ENCODE measurements at places on chromosomes 16 and 17.

GRCh38 chr17:60249290-60249826 lies 99.6 kb downstream of the CA4 start:
- DNase-seq, result no peak

DNA sequence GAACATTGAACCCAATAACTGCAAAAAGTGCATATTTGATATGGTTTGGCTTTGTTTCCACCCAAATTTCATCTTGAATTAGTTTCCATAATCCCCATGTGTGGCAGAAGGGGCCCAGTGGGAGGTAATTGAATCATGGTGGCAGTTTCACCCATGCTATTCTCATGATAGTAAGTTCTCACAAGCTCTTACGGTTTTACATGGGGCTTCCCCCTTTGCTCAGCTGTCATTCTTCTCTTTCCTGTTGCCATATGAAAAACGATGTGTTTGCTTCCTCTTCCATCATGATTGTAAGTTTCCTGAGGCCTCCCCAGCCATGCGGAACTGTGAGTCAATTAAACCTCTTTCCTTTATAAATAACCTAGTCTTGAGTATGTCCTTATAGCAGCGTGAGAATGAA lies 127.6 kb downstream of the CHD9NB start:
- DNase-seq, result no peak

- no peak for DNase-seq
These were observed 72.5 kb upstream of the IRX3 start for GRCh38 chr16:54359081-54359480.

- DNase-seq, result no peak
These were observed 79.1 kb upstream of the C16orf82 start for GRCh38 chr16:26987597-26988010.

GRCh38 chr17:16918443-16918842 lies 53.5 kb downstream of the TNFRSF13B start:
- DNase-seq, result no peak

GRCh38 chr16:27460213-27460612 lies 58.2 kb downstream of the IL21R start:
- no peak for DNase-seq

DNA sequence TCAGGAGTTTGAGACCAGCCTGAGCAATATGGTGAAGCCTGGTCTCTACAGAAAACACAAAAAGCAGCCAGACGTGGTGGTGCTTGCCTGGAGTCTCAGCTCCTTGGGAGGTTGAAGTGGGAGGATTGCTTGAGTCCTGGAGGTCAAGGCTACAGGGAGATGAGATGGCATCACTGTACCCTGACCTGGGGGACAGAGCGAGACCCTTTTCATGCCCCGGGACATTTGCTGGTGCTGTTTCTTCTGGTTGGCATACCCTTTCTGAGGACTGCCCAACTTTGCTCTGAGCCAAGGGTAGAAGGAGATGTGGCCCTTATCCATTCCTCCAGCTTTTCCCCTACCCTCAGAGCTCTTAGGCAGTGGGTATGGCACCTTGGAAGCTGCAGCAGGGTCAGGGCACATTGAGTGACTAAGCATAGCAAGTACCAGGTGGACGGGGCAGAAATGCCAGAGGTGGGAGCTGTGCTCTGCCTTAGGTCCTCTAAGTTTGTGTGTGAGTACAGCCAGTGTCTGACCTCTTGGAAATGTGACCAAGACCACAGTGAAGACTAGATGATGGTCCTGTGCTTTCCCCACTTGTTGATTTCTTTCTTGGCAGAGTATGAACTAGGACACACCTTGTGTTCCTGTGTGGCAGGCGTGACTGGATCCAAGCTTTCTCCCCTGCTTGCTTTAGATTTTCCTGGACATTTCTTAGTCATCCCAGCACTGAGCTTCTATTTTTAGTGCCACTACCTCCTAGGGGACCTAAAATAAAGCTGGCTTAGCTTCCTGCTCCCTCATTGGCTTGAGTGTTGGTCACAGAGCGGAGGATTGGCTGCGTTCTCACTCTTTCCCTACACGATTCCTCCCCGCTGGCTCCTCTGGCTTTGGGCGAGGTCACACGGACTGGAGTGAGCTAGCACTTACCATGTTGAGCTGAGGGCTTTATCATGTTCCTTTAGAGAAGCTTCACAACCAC lies 9.9 kb upstream of the EDC4 start:
- no peak for DNase-seq

- no peak for DNase-seq
These were observed 1.7 kb upstream of the MAZ start for GRCh38 chr16:29804455-29805231.

DNA sequence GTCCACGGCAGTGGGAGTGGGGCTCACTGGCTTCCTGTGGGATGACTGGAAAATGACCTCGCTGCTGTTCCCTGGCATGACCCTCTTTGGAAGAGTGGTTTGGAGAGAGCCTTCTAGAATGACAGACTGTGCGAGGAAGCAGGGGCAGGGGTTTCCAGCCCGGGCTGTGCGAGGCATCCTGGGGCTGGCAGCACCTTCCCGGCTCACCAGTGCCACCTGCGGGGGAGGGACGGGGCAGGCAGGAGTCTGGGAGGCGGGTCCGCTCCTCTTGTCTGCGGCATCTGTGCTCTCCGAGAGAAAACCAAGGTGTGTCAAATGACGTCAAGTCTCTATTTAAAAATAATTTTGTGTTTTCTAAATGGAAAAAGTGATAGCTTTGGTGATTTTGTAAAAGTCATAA lies 7.8 kb upstream of the RNF213 start:
- peak; percentile 63 for DNase-seq

- no peak for DNase-seq
These were observed 8.6 kb downstream of the CMIP start for GRCh38 chr16:81453091-81453728.

- DNase-seq, result no peak
These were observed 11.9 kb upstream of the COL1A1 start for GRCh38 chr17:50213026-50214022.

- DNase-seq, result no peak
These were observed 36.4 kb upstream of the TMEM97 start for GRCh38 chr17:28282596-28282995.

- no peak for DNase-seq
These were observed 6.4 kb upstream of the MTSS2 start for GRCh38 chr16:70692130-70692872.

DNA sequence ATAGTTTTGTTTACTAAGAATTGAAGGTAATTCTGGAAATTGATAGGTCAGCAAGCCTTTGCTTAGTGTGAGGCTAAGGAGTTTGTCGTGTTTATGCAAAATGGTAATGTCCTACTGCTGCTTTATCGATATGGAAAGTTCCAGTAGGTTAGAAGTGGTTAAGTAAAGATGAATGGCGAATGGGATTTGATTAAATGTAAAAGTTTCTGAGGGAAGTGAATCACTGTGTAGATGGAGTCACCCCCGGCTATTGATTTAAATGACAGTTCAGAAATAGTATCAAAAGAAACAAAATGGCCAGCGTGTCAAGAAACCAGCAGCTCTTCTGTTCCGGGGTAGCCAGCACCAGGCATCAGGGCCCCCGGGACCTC lies 131.4 kb downstream of the RPTOR start:
- DNase-seq, result no peak

- no peak for DNase-seq
These were observed 121.7 kb upstream of the NLRP1 start for GRCh38 chr17:5705876-5706576.

DNA sequence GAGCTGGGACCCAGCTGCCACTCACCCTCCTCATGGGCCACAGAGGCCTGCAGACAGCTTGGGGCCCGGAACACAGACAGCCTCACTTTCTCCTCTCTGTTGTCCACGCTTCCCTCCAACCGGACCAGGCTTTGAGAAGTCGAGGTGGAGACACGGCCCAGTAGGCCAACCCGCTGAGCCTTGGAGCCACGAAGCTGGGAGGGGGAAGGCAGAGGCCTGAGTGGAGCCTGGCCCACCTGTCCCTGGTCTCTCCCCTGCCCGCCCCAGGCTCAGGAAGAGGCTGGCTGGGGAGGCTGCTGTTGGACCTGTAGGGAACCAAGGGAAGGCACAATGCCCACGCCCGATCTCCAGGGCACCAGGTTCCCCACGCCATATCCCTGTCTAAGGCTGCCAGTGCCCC lies 48.1 kb downstream of the RMI2 start:
- no peak for DNase-seq

DNA sequence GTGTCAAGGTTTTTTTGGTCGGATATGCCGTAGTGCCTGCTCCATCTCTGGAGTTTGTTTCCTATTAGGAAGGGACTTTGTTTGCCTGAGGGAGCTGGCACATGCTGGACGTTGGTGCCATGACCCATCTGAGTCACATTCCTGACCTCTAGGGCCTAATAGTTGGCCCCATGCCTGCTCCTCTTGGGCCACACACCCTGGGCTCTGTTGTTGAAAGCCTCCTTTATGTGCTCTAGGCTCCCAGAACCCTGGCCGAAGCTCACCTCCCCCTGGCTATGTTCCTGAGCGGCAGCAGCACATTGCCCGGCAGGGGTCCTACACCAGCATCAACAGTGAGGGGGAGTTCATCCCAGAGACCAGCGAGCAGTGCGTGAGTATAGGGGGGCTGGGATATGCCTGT lies 18.4 kb downstream of the LIMD2 start:
- no peak for DNase-seq

GRCh38 chr17:50642722-50643656 lies 8.3 kb downstream of the ABCC3 start:
- no peak for DNase-seq

DNA sequence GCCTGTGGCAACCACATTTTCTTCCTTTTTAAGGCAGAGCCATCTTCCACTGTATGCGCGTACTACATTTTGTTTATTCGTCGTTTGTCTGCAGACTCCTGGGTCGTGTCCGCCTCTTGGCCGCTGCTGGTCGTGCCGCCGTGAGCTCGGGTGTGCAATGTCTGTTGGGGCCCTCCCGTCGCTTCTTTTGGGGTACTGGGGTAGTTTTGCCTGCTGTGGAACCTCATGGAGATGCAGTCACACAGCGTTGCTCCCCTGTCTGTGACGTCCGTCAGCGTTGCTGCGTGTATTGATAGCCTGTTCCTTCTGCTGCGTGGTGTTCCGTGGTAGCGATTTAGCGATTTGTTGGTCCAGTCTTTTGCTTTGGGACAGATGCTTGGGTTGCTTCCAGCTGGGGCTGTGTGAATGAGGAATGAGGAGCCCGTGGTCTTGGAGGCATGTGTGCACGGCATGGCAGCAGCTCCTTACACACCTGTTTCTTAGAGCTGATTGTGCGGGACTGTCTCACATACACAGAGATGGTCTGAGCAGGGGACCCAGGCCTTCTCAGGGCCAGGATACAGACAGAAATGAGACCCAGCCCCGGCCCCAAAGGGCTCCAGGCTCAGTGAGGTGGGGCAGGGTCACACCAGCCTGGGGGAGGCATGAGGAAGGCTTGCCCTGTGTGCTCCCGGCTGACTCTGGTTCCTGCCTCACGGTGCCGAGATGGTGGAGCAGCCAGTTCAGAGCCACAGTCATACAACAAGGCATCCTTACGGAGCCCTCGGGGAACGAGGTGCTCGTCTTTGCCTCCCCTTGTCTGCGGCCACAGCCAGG lies 78.4 kb upstream of the GSE1 start:
- DNase-seq, result no peak

DNA sequence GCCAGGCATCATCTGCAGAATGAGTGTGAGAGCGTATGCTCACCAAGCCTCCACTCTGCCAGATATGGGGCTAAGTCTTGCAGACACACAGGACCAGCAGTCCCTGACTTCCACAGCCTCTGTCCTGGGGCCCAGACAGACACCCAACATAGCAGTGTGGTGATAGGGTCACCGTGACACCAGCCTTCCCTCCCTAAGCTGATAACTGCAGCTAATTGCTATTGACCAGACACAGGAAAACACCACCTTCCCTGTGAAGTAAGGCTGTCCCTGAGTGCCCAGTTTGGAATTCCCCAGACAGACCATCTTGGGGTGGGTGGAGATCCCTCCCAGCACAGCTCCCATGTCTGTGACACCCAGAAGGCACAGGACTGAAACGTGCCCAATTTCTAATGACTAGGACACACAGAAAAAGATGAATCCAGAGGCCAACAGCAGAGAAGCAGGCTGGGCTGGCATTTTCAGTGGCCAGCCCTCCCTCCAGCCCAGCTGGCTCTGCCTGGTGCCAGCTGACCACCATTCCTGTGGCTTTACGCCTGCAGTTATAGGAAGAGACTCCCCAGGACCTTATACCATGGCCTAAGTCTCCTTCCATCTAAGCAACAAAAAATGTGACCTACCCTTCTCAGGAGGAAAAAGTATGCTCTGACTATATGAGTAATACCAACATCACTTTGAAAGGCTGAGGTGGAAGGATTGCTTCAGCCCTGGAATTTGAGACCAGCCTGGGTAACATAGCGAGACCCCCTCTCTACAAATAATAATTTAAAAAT lies 30.3 kb downstream of the ATPAF2 start:
- DNase-seq, result no peak

DNA sequence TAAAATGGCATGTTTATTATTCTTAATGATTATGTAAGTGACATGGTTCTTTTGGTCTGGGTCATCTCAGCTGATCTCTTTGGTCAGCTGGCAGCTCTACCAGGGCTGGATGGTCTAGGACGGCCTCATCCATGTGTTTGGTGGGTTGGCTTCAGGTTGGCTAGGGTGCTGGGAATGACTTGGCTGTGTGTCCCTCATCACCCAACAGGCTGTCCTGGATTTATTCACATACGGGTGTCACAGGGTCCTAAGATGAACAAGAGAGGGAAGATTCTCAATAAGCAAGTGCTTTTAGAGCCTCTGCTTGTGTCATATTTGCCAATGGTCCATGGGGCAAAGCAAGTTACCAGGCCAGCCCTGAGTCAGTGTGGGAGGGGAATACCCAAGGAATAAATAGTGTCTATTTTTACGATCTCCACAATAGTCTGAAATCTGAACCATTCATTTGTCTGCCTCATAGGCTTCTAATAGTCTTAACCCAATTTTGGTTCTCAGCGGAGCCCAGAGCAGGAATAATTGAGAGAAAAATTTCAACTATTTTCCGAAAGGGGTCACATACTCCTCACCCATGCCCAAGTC lies 157.5 kb downstream of the HS3ST2 start:
- DNase-seq, result no peak

DNA sequence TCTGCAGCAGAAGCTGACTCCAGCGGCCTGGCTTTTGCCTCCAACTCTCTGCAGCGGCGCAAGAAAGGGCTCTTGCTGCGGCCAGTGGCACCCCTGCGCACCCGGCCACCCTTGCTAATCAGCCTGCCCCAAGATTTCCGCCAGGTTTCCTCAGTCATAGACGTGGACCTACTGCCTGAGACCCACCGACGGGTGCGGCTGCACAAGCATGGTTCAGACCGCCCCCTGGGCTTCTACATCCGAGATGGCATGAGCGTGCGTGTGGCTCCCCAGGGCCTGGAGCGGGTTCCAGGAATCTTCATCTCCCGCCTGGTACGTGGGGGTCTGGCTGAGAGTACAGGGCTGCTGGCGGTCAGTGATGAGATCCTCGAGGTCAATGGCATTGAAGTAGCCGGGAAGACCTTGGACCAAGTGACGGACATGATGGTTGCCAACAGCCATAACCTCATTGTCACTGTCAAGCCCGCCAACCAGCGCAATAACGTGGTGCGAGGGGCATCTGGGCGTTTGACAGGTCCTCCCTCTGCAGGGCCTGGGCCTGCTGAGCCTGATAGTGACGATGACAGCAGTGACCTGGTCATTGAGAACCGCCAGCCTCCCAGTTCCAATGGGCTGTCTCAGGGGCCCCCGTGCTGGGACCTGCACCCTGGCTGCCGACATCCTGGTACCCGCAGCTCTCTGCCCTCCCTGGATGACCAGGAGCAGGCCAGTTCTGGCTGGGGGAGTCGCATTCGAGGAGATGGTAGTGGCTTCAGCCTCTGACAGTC lies 1.3 kb downstream of the PARD6A start:
- no peak for DNase-seq
